Pons (tissue), 1 donor: ENCODE measurements at places on chromosomes 12 and 14.

- DNase-seq, result no peak
Observed at GRCh38 chr14:24630872-24631477, 3.0 kb downstream of the GZMB start.

GRCh38 chr12:89370421-89370831, 18.1 kb upstream of the DUSP6 start:
- DNase-seq, result no peak

DNA sequence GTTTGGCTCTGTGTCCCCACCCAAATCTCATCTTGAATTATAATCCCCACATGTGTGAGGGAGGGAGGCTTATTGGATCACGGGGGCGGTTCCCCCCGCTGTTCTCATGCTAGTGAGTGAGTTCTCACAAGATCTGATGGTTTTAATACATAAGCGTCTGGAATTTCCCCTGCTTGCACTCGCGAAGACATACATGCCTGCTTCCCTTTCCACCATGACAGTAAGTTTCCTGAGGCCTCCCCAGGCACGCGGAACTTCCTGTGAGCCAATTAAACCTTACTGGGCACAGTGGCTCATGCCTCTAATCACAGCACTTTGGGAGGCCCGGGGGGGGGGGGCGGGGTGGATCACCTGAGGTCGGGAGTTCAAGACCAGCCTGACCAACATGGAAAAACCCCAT, 60.8 kb downstream of the R3HDM2 start:
- no peak for DNase-seq

DNA sequence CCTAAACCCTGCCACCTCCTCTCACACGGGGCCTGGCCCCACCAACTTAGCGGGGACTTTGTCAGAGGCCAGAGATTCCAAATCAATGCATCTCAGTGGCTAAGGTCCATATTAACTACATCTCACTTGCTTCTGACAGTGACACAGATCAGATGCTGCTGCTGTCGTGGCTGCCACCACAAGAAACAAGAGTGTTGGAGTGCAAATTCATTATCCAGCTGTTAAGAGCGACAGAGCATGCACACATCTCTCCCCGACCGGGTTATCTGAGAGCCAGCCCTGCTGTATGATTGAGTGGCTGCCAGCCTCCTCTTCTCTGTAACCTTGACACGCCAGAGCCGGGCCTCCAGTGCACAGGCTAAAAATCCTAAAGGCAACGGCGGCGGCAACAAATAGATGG, 40.2 kb downstream of the SPRING1 start:
- no peak for DNase-seq

- DNase-seq, result no peak
Observed at GRCh38 chr12:98418357-98419075, 96.9 kb upstream of the TMPO start.

GRCh38 chr12:5295996-5296395, 135.9 kb upstream of the NTF3 start:
- DNase-seq, result no peak

GRCh38 chr12:114167431-114167830, 201.3 kb upstream of the RBM19 start:
- no peak for DNase-seq

DNA sequence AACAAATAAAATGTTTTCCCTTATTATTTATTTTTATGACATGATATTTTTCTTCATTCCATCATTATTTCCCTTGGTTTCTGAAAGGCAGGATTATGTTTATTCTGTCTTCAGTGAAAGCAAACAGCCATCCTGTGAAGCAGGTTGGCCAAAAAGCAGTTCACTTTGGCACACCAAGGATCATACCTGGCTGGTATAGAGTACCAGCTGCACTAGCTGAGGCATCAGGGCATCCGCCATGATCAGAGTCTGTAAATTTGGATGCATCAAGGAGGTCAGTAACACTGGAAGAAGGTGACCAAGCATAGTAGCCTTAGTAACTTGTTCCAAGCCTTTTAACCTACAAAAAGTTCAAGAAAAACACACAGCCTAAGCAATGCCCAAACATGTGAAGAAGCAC, 123.3 kb downstream of the HECTD4 start:
- DNase-seq, result no peak

DNA sequence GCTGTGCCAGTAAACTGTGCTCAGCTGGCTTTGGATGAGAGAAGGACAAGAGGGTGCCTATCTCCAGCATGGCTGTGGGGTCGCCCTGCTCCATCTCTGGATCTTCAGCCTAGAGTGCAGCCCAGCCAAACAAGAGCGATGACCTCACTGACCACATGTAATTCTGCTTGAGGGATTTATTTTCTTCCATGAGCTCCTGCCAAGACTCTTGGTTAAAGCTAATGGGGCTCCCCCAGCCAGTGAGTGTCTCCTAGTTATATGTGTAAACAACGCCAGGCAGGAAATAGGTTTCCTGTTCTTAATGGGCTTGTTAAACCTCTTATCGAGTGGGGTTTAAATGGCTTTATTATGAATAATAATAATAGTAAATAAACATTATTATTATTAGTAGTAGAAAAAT, 397.2 kb downstream of the NRXN3 start:
- no peak for DNase-seq

GRCh38 chr12:76374386-76375020, 26.3 kb upstream of the BBS10 start:
- DNase-seq, result no peak

GRCh38 chr12:2312175-2312574, 259.4 kb downstream of the CACNA1C start:
- no peak for DNase-seq
